CD4-positive, alpha-beta T cell (primary cell): ENCODE measurements at places on chromosomes 2 and 18. TPM values are rescaled to one million over a fixed set of nuclear protein-coding genes. Genes with fewer than 3 reads are reported as not detected.

STAM2 gene
- total RNA-seq = 4.9 TPM

PDE11A gene
- total RNA-seq = not detected

GATA6 gene
- total RNA-seq = 0.14 TPM

CIB4 gene
- not detected for total RNA-seq

CYBRD1 gene
- 0.45 TPM for total RNA-seq

NOSTRIN gene
- 1.0 TPM for total RNA-seq

CEP192 gene
- 25.0 TPM for total RNA-seq

PTPN2 gene
- 53.8 TPM for total RNA-seq

GCG gene
- not detected for total RNA-seq

KIDINS220 gene
- 29.3 TPM for total RNA-seq

DSG4 gene
- total RNA-seq = not detected

SLC16A14 gene
- total RNA-seq = 0.63 TPM

CYTIP gene
- total RNA-seq = 474 TPM

LIMS2 gene
- 7.0 TPM for total RNA-seq

DLX1 gene
- total RNA-seq = not detected

IL1RL2 gene
- not detected for total RNA-seq

UGT1A10 gene
- total RNA-seq = not detected

SMARCAL1 gene
- total RNA-seq = 6.3 TPM

PROC gene
- total RNA-seq = not detected

FOXI3 gene
- not detected for total RNA-seq

RNF138 gene
- total RNA-seq = 184 TPM

VPS54 gene
- total RNA-seq = 10.8 TPM

VWA3B gene
- total RNA-seq = not detected

NOL4 gene
- total RNA-seq = not detected

IL1F10 gene
- not detected for total RNA-seq

FBXO41 gene
- total RNA-seq = 14.0 TPM

TMEM200C gene
- total RNA-seq = not detected

MC4R gene
- total RNA-seq = not detected

SERPINB5 gene
- not detected for total RNA-seq

TFPI gene
- total RNA-seq = 0.17 TPM

RFTN2 gene
- not detected for total RNA-seq

ATP8B1 gene
- not detected for total RNA-seq

CDH7 gene
- not detected for total RNA-seq

ADRA2B gene
- total RNA-seq = 0.84 TPM

GAL3ST2 gene
- total RNA-seq = 1.5 TPM

DSG1 gene
- not detected for total RNA-seq

STPG4 gene
- total RNA-seq = not detected

SERPINB11 gene
- total RNA-seq = not detected

CTDP1 gene
- total RNA-seq = 79.6 TPM

FLACC1 gene
- total RNA-seq = 4.5 TPM

PUM2 gene
- total RNA-seq = 94.9 TPM

PROM2 gene
- 0.73 TPM for total RNA-seq

PER2 gene
- total RNA-seq = 38.2 TPM

LDAH gene
- 6.5 TPM for total RNA-seq

TUBA3E gene
- total RNA-seq = not detected
